ENCODE measurements at places on chromosomes 5 and 9.

DNA sequence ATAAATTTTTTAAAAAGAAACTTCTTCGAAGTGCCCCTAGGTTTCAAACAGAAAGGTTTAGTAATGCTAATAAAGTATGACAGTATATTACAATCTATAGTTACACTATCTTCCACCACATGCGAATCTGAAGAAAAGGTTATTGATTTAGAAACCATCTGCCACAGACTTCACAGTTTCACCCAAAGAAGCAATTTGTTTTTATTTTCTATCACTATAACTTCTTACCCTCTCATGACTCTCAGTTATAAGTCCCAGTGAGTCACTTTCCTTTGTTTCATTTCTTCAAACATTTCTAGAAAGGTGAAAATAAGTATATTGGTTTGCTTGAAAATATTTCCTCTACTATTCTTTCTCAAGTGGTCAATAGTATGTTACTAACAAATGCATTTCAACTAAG, 93.6 kb downstream of the MCTP1 start:
- DNase-seq, result no peak

DNA sequence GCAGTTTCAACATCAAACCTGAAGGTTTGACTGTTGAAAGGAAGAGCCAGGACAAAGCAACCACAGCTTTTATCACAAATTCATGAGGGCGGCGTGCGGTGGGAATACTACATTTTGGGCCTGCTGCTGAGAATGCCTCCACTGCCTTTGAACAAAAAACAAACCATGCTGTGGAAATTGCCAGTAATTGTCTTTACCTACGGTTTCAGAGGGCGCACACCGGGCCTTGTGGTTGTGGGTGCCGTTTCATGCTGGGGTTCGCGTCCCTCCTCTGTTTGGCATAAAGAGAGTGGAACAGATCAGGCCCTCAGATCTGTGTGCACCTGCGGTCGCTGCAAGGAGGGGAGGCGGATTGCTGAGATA, 27.6 kb upstream of the TCF7 start:
- DNase-seq, result no peak

DNA sequence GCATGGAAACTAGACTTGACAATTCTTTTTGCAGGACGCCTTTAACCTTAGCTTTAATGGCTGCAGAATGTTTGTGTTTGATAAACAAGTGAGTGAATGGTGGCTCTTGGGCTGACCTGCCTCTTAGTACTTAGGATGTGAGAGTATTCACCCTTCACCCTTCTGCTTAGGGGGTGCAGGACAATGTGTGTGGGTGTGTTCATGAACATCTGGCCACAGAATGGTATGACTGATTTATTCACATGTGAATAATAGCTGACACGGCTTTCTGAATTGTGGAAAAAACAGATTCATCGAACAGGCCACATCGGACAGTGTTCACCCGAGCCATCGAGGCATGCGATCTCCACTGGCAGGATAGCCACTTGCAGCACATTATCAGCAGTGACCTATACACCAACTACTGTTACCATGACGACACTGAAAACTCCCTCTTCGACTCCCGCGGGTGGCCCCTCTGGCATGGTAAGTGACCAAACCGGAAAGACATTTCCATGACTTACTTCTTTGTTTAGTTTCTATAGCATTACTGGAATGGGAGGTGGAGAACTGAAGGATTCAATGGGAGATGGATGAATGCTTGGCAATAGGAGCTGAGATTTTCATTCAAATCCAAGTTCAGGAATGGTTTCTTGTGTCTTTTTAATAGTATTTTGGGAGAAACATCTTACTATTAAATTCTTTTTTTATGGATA, 193.6 kb downstream of the ZSWIM6 start:
- no peak for DNase-seq

DNA sequence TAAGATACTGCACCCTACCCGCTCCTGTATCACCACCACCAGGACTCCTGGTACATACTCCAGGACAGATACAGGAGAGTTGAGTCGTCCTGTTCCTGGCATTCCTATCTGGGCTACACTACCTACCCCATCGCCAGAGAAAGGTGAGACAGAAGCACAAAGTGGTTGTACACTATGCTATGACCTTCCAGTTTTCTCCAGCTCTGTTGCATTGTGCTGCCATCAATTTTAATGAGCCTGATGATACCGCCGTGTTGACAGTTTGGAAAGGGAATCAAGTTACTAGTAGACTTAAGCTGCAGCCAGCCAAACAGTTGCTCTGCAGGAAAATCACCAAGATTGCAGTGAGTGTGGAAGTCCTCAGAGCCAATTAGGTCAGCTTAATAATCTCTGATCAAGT, 35.2 kb downstream of the ANP32B start:
- no peak for DNase-seq

GRCh38 chr5:9009931-9010651, 535.8 kb downstream of the SEMA5A start:
- DNase-seq, result no peak

GRCh38 chr5:149118463-149118862, 22.8 kb upstream of the ABLIM3 start:
- DNase-seq, result no peak

GRCh38 chr5:56421246-56422075, 188.3 kb upstream of the ANKRD55 start:
- no peak for DNase-seq

GRCh38 chr5:93330506-93330905, 250.5 kb downstream of the NR2F1-AS1 start:
- DNase-seq, result no peak

DNA sequence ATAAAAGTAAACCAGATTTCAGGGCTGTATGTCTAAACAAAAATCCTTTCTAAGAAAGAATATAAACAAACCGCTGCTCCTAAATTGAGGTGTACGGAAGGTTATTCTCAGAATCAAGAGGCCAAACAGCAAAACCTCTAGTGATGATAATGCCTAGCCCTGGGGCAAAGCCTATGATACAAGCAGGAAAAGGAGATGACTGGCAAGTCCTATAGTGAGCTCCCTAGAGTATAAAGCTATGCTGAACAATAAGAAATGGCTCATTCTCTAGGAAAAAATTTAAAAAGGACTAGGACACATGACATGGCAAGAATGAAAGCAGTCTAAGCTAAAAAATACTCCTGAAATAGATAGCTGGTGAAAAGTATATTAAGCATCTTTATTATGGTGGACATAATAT, 187.1 kb downstream of the BNC2 start:
- no peak for DNase-seq

GRCh38 chr5:36452424-36453006, 150.8 kb upstream of the RANBP3L start:
- DNase-seq, result no peak

DNA sequence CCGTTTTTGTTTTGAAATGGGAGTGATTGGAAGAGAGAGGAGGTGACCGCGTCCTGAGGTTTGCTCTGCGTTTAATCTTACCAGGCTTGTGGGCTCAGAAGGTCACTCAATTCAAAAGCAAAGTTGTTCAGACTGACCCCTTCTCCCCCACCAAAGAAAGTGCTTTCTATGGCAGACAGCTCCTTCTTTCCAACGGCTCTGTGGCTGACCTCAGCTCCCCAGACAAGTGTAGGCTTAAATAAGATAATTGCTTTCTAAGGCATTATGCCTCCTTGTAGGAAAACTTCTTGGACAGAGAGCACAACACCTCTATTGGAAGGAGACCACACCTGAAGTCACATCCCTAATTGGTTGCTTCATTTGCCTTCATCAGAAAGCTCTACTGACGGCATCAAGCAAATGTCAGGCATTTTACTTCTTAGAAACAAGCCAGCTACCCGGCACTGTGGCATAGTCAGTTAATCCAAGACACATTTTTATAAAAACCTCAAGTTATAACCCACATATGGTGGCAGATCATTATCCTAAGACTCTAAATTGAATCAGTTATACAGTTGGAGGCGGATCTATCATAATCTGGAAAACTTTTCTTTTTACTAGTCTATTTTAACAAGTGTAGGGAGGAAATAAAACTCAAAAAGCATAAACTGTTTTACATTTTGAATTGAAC, 94.9 kb downstream of the TMEM174 start:
- DNase-seq, result no peak

GRCh38 chr5:45454114-45454513, 242.1 kb downstream of the HCN1 start:
- peak; percentile 16 for DNase-seq

- DNase-seq, result no peak
Observed at GRCh38 chr5:94830520-94830919, 212.1 kb downstream of the SLF1 start.

DNA sequence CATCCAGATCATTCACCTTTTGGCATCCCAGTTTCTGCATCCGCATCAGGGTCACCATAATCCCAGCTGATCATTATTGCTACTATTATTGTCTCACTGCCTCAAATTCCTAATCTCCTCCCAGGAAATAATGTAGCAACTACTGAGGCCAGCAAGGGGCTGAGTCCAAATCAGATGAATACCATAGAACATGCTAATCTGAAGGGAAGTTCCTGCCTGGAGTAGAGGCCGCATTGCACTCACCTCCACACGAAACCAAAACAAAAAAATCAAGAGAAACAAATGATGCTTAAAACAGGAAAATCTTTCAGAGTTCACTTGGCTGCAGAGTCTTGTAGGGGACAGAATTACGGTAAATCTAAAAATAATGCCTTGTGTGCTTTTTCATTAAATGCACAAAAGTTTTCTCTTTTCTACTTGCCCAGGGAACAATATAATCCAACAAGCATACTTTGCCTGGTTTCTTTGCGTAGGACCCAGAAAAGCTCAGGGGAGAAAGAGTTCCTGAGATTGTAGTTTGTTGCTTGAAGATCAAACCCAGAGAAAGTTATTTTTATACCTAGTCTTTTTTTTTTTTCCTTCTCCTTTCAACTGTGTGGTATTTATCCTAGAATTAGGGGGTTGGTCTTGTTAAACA, 87.7 kb upstream of the KLF4 start:
- DNase-seq, result no peak

DNA sequence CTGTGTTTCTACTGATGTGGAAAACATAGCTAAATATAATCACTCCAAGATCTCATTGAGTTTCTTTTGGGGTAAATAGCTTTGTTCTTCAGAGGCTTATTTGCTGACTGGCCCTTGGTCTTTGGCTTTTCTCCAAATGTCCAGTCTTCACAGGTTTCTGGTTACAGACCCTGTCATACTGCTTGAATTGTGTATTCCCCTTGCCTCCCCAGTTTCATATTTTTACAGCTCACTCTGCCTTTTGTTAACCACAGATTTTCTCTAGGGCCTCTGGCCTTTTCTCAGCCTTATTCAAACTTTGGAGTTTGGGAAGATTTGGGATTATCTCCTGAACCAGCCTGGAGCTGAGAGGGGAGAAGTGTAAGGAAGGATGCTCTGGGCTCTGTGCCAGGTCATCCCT, 23.9 kb downstream of the ISOC1 start:
- DNase-seq, result no peak

DNA sequence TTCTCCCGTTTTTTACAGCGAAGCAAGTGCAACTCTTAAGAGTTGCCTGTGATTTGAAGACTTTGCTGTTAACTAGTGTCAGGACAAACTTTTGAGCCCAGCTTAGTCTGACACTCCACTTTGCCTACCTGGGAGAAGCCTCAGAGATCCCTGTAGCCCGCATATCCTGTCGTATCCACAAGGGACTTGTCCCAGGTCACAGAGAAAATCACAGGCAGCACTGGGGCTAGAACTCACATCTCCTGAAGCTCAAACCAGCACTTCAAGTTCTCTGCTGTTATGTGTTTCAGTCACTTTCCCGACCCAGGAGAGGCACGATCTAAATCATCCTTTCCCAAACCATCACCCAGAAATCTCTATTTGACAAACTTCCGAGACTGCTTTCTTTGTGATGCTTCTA, 584.5 kb downstream of the ACTL7B start:
- DNase-seq, result no peak

- DNase-seq, result no peak
Observed at GRCh38 chr5:90301248-90301647, 108.3 kb downstream of the CETN3 start.

DNA sequence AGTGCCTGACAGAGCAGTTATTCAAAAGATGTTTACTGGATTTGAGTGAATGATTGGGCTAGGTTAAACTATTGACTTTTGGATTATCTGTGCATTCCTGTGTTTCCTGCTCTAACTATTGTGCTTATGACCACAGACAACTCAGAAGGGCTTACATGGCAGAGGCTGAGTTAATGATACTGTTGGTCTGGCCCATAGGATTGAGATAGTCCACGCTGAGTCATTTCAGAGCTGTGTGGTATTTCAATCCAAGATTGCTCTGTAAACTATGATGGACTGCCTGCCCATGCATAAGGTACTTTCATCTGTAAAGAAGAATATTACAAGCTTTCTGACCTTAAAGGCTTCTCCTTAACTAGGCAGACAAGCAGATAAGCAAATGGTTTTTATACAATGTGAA, 49.1 kb upstream of the SLIT3 start:
- peak; percentile 30 for DNase-seq

DNA sequence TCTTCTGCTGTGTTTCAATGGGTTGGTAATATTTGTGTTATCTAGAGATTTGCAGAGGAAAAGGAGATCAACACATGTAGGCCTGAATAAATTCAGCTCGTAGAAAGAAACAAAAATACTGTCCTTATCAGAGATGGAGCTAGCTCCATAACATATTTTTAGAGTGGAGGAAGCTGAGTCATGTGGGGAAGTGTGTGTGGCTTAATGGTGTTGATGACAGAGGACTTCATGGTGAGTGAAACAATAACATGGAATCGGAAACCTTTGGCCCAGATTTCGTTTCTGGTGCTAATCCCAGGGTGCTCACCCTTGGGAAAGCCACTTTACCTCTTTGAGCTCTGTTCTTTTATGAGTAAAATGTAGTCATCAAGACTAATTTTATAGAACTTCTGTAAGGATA, 825.0 kb downstream of the TLR4 start:
- DNase-seq, result no peak

DNA sequence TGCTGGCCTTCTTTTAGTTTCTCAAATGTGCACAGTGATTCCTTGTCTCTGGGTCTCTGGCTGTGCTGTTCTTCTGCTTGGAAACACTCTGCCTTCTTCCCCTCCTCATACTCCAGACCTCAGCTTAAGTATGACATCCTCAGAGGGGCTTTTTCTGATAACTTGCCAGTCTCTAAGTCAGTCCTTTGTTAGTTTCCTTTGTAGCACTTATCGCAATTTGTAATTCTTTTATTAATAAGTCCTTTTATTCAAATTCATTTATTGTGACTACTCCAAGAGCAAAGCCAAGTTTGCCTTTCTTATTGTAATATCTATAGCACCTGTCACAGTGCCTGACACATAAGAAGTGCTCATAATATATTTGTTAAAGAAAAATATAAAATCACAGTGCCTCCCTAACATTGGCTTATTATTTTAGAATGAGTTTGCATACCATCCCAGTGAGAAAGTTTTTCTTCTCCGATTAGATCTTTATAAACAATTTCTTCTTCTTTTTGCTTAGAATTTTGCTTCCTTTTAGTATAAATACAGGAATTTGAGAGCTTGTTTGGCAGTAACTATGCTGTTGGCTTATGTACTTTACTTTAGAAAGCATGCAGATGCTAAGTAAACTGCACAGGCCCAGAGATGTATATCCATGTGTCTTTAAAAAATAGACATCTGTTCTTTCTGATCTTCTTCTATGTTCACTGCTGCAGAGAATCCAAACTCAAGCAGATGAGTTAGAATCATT, 198.0 kb downstream of the GAS1 start:
- DNase-seq, result no peak

- DNase-seq, result no peak
Observed at GRCh38 chr5:3394891-3395599, 200.6 kb upstream of the IRX1 start.

- DNase-seq, result no peak
Observed at GRCh38 chr5:173538018-173538417, 78.4 kb downstream of the BOD1 start.
